ENCODE measurements at places on chromosomes 3 and 15. TPM values are rescaled to one million over a fixed set of nuclear protein-coding genes. Genes with fewer than 3 reads are reported as not detected.

- no peak for DNase-seq
Observed at GRCh38 chr15:93825682-93826081, 405.7 kb upstream of the MCTP2 start.

GRCh38 chr3:111593666-111594065 is 1.5 kb downstream of the ZBED2 start:
- DNase-seq: peak; percentile 50

GRCh38 chr3:61146010-61146890 is 105.0 kb downstream of the FHIT start:
- DNase-seq: no peak

DNA sequence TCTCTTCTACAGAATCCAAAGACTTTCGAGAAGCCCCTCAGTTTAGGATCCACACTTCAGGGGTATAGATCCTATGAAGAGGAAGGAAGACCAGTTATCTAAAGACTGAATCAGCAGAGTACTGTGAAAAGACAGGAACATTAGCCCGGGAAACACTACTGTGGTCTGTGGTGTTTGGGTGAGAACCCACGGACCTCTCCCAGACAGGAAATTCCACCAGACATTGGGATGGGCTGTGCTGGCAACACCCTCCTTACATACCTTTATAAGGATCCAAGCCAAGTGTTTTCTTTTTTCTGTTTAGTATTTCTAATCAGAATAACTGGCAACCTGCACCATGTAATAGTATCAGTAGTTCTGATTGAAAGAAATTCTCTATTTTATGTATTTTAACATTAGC is 14.1 kb downstream of the TMEM207 start:
- no peak for DNase-seq

- no peak for DNase-seq
Observed at GRCh38 chr3:11517601-11518000, 126.1 kb downstream of the VGLL4 start.

DNA sequence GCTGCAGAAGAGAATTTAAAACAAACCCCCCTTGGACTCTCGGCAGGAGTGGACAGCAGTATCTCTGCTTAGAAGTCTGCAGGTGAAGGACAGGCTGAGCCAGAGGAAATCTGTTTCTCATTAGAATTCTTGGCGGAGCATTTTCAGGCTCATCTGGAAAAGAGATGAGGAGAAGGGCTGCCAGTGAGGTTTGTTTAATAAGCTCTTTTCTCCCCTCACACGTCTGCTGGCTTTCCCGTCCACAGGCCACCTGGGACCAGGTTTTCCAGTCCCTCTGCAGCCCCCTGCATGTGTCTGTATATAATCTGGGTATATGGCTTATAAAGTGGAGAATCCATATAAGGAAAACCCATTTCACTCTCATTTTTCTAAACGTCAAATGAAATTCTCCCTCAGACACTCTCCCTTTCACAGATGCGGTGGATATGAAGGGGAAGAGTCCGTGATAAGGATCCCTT is 155.4 kb upstream of the TPM1 start:
- no peak for DNase-seq

DNA sequence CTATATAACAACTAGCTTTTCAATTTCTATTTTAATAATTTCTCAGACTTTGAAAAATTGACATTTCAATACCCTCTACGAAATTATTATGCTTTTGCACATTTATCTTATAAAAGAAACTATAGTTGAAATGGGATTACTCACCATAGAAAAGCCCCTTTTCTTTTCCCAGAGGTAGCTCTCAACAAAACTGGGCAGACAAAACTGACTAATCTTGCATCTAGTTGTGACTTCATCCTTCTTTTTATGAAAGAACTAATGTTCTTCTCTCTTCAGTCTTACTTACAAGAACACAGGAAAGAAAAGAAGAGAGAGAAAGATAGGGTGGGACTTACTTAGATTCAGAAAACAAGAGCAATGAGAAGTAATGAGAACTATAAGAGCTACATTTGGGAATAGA is 61.0 kb downstream of the GPR160 start:
- DNase-seq: no peak

DNA sequence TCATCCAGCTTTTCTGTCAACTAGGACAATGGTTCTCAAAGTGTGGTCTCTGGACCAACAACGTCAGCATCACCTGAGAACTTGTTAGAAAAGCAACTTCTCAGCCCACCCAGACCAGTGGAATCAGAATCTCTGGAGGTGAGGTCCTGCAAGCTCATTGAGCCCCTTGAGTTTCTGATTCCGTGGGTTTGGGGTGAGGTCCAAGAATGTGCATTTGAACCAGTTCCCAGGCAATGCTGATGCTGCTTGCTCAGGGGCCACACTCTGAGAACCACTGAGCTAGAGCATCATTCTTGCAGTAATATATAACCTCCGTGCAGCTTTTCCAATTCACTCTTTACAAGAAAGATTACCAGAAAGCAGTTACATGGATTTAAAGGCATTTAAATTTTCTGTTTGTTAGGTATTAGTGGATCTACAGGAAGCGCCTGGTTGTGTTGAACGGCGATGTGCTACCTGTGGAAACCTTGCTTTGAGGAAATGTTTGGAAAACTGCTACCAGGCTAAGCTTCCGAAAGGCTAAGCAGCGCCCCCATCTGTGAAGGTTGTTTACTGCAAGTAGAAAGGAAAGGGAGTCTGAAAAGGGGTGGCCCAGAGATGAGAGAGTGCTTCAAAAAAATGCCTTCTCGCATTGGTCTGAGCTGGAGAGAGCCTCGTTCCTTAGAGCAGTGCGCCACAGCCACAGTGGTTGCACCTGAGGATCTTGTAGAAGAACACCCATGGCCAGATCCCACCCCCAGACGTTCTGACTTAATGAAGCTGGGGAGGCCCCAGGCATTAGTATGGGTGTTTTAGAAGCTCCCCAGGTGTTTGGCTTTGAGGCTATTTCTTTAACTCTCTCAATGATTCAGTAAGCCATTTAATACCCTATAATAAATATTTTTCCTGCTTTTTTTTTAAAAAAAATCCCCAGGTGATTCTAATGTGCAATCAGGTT is 50.0 kb downstream of the RLBP1 start:
- no peak for DNase-seq

DNA sequence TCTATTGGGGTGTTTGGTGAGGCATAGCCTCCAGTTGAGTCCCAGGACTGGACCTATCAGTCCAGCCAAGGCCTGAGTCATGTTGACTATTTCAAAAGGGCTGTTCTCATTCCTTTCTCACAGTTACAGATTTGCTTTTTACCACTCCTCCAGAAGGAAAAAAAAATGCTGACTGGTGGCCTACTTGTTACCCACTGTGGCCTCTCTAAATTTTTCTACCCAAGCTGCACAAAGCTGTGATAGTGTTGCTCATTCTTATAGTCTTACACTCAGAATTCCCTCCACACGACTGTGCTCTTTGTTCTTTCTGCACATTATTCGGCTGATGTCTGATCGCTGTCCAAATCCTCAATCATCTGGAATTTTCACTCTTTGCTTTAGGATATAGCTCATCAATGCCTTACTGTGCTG is 1142.2 kb downstream of the IGSF11 start:
- DNase-seq: no peak

DNA sequence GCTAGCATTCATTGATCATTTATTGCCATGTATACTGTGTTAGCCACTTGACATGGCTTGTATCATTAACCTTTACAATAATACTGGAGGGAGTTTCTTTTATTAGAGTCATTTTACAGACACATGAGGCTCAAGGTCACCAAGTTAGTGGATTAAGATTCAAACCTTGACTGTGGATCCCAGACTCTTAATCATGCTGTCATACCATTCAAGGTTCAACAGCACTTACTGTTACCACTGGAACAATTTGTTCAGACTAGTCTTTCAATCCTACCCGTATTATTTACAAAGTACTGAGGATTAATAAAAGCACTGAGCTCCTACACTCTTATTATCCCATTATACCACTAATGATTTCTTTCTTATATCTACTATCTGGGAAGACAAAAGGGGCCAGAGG is 1.2 kb downstream of the COX17 start:
- DNase-seq: no peak

- DNase-seq: no peak
Observed at GRCh38 chr15:59247364-59247763, 40.7 kb downstream of the LDHAL6B start.

DNA sequence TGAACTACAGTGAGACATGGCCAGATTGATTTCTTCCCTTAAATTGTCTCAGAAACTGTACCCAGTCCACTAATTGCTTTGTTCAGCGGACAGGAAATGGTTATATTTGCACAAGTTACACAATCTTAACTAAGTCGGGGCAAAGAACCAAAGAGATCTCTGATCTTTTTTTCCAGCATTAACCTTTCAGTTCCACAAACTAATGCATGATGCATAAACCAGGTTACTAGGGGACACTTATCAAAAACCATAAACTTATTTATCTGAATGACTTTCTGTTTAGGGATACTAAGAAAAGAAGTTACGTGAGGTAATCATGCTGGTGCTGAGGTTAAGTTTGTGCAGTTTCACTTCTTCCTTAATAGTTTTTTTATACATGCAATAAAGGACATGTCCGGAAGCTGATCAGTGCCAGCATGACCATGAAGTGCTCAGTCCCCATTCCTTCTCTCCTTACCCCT is 22.4 kb downstream of the FNDC3B start:
- DNase-seq: no peak

Gene PLSCR5
- total RNA-seq: not detected

- no peak for DNase-seq
Observed at GRCh38 chr15:92243227-92243626, 150.5 kb upstream of the ST8SIA2 start.

Gene SPESP1
- 1.2 TPM for total RNA-seq

DNA sequence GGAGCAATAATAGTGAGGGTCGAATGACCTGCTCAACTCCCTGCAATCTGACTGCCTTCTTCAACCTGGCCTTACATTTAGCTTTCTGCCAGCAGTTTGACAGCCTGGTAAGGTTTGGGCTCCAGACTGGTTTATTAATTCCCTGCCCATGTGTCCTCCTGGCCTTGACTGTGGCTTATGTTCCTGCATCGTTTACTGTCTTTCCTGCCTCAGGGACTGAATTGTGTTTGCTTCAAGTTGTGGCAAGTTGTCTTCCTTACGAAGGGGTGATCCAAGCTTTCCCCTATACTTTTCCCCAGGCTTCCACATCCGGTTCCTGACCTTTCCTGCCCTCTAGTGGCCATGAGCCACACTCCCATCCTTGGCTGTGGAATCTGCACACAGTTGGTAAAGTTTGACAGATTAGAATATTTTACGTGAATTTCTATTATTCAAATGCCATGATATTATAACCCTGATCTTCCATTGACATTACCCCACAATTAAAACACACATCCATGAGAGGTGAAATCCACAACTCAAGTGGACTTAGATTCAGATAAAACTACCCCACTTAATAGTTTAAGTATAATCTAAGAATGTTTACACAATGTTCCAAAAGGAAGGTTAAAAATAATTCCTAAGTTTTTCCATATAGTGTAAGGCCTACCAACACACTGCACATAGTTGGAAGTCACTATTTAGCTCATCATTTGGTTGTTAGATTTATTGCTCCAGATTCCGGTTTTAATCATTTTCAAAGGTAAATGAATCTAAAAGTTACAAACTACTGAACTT is 95.7 kb downstream of the NEDD4 start:
- no peak for DNase-seq

GRCh38 chr15:91940496-91941381 is 87.2 kb downstream of the SLCO3A1 start:
- DNase-seq: peak; percentile 79

DNA sequence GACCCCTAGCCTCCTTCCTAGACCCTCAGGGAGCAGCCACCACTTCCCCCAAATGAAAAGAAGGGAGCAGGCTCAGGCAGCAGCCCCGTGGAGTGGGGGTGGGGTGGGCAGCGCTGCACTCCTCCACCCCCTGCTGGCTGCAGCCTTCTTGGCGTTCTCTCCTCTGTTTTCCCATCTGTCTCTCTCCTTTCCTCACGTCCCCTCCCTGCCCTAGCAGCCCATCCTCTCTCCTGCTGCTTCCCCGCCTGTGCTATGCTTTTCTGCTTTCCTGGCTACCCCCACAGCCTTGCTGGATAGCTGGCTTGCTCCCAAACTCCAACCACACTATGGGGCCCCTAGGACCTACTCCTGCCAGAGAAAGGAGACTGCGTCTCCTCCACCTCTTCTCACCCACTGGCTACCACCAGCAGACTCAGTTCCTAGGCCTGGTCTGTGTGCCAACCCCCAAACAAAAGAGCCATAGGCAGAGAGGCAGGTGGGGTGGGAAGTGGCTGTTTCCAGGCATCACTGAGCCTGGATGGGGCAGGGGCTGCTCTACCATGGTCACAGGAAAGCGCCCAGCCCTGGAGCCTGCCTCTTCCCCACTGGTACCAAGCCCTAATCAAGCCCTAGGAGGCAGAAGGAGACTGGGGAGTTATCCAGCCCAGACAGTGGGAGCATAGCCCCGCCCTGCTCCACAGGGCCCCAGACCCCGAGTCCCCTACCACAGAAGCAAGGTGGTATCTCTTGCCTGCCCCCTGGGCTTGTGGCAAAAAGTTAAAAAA is 3.4 kb upstream of the DISP2 start:
- DNase-seq: no peak

GRCh38 chr3:38164952-38165721 is at the start of gene OXSR1:
Gene OXSR1 (plus strand): TSS chr3:38165537. CDS start chr3:38165877, 340 bp downstream.
- DNase-seq: peak; percentile 99

Gene PCLAF
- total RNA-seq: 2.8 TPM

Gene RHOV
- not detected for total RNA-seq

DNA sequence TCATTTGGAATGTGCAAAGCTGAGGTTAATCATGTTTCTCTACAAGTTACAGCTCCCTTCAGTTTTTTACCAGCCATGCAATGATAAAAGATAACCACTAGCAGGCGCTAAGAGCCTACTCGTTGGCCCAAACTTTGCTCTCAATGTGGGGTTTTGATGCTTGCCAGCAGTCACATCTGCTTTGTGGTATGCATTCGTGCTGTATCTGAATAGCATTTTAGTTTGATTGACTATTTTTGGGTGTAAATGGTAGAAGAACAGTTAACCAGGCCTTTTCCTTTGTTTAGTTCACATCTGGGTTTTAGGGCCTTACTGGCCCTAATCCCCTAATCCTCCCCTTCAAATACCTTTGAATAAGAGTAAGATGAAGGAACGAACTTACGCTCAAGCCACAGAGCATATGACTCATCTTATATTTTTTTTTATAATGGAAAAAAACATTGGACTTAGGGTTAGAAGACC is 4.4 kb upstream of the CLDN11 start:
- DNase-seq: no peak

Gene STRIT1
- not detected for total RNA-seq

GRCh38 chr3:123066896-123067688 is at the start of gene PDIA5:
Gene PDIA5 (plus strand): TSS chr3:123067025. CDS start chr3:123067165, 140 bp downstream.
- peak; percentile 96 for DNase-seq

- no peak for DNase-seq
Observed at GRCh38 chr3:36124118-36124796, 256.0 kb upstream of the STAC start.

Gene TRH
- not detected for total RNA-seq

DNA sequence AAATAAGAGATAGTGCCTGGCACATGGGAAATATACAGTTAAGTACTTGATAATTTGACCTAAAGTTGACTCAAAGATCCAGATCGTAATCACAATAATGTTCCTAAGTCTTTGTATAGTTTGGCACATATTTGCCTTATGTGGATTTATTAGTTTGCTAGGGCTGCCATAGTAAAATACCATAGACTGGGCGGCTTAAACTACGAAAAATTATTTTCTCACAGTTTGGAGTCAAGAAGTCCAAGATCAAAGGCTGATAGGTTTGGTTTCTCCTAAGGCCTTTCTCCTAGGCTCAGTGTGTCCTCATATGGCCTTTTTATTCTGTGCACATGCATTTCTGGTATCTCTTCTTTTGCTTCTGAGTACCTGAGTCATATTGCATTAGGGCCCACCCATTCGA is 453.7 kb downstream of the NAALADL2 start:
- no peak for DNase-seq

Gene SCN5A
- 0.58 TPM for total RNA-seq

- DNase-seq: no peak
Observed at GRCh38 chr3:57029383-57029782, 31.1 kb upstream of the SPATA12 start.

- no peak for DNase-seq
Observed at GRCh38 chr3:105867712-105868430, 941 bp downstream of the CBLB start.

Measured in upper lobe of right lung (tissue), 1 donor.